Activated T-helper 1 cell treated with anti-CD3 and anti-CD28 coated beads, Interleukin-12 subunit alpha, Interleukin-12 subunit beta, Interleukin-2, Interleukin-4 antibody, amounts not matched to agents 30 ng/mL and 10 ng/mL and 1 ng/mL, durations not matched to agents 14 hours and 24 hours and 36 hours (primary cell): ENCODE measurements at places on chromosomes 13 and 19.

GRCh38 chr19:33252971-33253370 is 27.3 kb upstream of the SLC7A10 start:
- no peaks in the 10 kb centered on the region for H3K36me3 ChIP-seq
- H3K27me3 ChIP-seq = no peaks in the 10 kb centered on the region
- H3K27ac ChIP-seq = no peak overlapping the region
- H3K4me3 ChIP-seq = no peak overlapping the region
- no peaks in the 10 kb centered on the region for H3K4me1 ChIP-seq
- DNase-seq = no peak

DNA sequence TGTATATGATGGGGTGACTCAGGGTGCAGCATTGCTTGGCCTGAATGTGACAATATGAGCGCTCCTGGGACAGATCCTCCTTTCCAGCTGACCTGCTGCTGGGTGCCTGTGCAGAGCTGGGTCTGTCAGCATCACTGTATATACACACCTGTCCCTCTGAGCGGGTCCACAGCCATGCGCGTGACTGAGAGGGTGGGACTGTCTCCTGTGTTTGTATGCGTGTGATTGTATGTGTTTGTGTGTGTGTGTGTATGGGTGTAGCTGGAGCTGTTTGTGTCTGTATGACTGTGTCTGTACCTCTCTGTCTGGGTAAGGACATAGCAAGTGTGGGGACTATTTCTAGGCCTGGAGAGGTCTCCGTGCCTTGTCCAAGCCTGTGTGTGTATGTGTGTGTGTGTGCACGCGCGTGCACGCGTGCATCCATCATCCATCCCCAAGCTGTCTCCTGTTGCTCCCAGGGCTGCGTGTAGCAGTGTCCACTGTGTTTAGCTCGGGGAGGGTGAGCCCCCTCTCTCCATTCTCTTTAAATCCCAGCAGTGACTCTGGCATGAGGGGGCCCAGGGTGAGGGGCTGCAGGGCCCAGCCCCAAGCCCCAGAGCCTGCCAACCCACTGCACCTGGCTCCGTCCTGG is 8.3 kb downstream of the IGLON5 start:
- no peaks in the 10 kb centered on the region for H3K4me1 ChIP-seq
- H3K4me3 ChIP-seq = no peak overlapping the region
- H3K27me3 ChIP-seq = peaks cover 6% of the 10 kb centered on the region
- DNase-seq = no peak
- H3K36me3 ChIP-seq = no peaks in the 10 kb centered on the region

- H3K36me3 ChIP-seq = no peaks in the 10 kb centered on the region
- peaks cover 25% of the 10 kb centered on the region for H3K27me3 ChIP-seq
- no peak for DNase-seq
- H3K4me1 ChIP-seq = peaks cover 13% of the 10 kb centered on the region
- no peak overlapping the region for H3K4me3 ChIP-seq
Observed at GRCh38 chr19:3367628-3368440, 1.5 kb downstream of the NFIC start.

DNA sequence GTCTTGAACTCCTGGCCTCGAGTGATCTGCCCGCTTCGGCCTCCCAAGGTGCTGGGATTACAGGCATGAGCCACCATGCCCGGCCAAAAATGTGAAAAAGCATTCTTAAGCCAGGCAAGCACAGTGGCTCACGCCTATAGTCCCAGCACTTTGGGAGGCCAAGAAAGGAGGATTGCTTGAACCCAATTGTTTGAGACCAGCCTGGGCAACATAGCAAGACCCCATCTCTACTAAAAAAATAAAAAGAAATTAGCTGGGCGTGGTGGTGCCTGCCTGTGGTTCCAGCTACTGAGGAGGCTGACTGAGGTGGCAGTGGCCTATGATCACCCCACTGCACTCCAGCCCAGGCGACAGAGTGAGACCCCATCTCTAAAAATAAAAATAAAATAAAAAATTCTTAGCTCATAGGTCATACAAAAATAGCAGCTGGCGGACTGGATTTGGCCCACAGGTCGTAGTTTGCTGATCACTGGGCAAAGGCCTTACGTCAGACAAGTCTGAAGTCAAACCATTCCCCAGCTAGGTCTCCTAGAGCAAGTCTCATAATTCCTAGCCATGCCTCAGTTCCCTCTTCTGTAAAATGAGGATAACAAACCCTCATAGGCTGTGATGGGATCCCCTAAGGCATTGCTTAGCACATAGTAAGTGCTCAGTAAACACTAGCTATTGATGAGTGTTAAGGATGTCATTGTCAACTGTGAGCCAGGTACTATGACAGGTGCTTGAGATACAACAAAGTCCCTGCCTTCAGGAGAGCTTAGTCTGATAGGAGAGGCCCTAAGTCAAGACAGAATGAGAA is 36.0 kb downstream of the INSR start:
- no peak for DNase-seq
- no peaks in the 10 kb centered on the region for H3K36me3 ChIP-seq
- peaks cover 4% of the 10 kb centered on the region for H3K27me3 ChIP-seq
- no peak overlapping the region for H3K4me3 ChIP-seq
- H3K4me1 ChIP-seq = no peaks in the 10 kb centered on the region
- no peak overlapping the region for H3K27ac ChIP-seq

DNA sequence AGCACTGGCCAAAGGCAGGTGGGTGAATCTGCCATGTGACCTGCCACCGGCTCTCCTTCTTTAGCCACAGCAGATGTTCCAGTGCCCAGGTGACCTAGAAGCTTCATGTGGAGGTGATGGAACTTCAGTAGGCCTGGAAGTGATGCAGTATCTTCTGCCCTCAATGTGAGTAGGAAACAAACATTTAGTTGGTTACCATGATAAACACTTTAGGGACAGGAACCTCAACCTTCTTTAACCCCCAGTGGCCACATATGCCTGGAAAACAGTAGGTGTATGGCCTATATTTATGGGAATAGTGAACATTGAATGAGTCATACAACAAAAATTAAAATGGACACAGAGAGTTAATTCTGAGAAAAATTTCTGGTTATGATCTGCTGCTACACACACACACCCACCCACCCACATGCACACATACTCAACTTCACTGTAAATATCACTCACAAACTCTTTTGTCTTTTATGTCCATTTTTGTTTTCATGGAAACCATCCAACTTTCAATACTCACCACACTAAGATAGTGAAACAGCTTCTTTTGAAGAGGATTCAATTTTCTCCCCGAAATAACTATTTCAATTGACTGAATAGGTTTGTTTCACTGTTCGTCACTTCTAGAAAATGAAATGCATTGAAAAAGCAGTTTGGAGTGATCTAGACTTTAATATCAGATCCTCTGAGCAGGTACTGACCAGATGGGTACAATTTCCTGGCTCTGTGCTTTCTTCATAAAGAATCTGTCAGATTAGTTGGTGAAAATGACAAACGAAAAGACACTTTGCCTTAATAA is 97.3 kb downstream of the STARD13 start:
- peaks cover 52% of the 10 kb centered on the region for H3K4me1 ChIP-seq
- peak overlapping the region; percentile 34 for H3K4me3 ChIP-seq
- no peaks in the 10 kb centered on the region for H3K27me3 ChIP-seq
- peaks cover 14% of the 10 kb centered on the region for H3K36me3 ChIP-seq
- no peak for DNase-seq
